ENCODE measurements at places on chromosomes 3 and 15. TPM values are rescaled to one million over a fixed set of nuclear protein-coding genes. Genes with fewer than 3 reads are reported as not detected.

DNAH12 gene
- 0.01 TPM for polyA plus RNA-seq

STARD5 gene
- 15.9 TPM for polyA plus RNA-seq

GOLGA6L4 gene
- 2.0 TPM for polyA plus RNA-seq

GRCh38 chr3:123349201-123349535 is 99.7 kb downstream of the ADCY5 start:
- no peak for DNase-seq

DNA sequence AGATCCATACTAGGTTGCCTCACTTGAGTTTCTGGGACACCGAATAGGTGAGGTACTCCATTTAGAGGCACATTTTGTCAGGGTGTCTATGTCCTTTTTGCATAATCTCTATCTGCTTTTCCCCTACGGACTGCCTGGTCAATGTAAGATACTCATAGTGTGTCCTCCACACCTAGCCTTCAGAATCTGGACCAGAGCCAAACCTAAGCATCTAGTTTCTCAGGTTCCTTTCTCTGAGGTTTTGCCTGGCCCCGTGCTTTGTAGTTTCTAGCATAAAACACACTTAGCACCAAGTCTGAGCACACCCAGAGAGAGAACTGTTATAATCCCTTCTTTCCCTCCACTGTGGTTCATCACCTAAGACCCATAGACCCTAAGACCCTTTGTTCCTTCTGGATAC is 105.9 kb upstream of the MLF1 start:
- DNase-seq: no peak

- DNase-seq: no peak
These were observed 159.5 kb upstream of the TBC1D5 start for GRCh38 chr3:17901893-17902292.

DNA sequence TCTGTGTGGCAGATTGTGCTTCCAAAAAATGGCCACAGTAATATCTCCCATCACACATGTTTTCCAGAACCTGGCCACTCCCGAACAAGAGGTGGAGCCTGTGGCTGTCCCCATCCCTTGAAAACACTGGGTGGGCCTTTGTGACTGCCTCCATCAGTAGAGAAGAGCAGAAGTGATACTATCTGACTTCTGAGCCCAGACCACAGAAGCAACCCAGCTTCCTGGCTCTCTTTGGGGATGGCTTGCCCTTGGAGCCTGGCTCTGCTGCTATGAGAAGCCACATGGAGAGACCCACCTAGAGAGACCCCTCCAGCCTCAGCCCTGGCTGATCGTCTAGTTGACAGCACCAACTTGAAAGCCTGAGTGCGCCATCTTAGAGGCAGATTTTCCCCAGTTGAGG is 39.8 kb upstream of the CMTM8 start:
- no peak for DNase-seq

DNA sequence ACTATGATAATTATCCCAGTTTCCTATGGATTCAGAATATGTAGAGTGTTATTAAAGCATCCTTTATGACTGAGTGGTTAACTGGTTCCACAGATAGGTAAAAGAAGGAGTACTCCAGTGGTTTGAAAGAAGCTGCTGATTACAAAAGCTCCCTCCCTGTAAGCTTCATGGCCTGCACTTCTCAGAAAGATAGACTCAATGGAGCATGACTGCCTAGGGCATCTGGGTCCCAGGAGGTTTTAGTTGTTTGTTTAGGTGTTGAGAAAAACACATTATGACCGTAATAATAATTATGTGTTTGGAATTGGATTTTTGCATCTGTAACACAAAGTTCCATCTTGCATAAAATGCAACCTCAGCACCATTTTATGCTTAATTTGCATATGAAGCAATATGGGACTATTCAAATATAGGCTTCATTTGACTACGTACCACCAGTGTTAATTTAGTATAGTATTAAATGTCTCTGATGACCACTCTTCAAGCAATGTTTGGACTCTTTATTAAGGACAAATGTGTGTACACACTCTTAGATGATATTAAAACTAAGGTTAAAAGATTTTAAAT is 121.1 kb downstream of the ROBO2 start:
- DNase-seq: no peak

DNA sequence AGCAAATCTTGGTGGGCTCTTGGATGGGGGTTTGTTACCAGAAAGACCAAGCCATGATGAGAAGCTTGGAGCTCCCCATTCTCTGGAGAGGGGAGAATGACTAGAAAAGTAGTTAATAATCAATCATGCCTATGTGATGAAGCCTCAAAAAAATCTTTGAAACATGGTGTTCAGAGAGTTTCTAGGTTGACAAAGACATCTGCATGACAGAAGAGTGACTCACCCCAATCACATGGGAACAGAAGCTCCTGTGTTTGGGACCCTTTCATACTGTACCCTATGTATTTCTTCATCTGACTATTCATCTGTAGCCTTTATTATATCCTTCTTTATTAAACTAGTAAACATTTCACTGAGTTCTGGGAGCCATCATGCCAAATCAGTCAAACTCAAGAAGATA is 87.4 kb downstream of the BCHE start:
- DNase-seq: no peak

GRCh38 chr15:58932710-58933280 is 684 bp downstream of the SLTM start:
- no peak for DNase-seq

CATSPER2 gene
- polyA plus RNA-seq: 0.82 TPM

SLC12A1 gene
- 0.06 TPM for polyA plus RNA-seq

DNA sequence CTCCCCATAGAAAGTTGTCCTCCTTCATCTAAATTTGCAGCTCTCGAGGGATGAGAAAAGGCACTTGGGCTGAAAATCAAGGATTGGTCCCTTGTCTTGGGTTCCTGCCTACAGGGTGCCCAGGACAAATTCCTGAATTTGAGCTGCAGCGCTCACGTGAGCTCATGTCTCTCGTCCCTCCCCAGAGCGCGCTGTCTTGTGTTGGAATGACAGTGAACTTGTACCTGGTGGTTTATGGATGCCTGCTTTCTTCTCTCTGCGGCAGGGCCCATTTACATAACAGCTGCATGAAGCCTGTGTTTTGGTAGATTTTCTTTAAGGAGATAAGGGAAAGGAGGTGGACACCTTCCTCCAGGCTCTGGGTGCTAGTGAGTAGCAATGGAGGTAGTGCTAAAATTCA is 4.3 kb downstream of the RYR3 start:
- DNase-seq: no peak

GRK7 gene
- 0.05 TPM for polyA plus RNA-seq

GRCh38 chr3:71998995-71999673 is 214.2 kb upstream of the PROK2 start:
- DNase-seq: no peak

- no peak for DNase-seq
These were observed 32.6 kb upstream of the SLC41A3 start for GRCh38 chr3:126116526-126116925.

- DNase-seq: no peak
These were observed 7.7 kb downstream of the CXCR6 start for GRCh38 chr3:45950686-45951600.

APPL1 gene
- polyA plus RNA-seq: 21.2 TPM

GOLGA6D gene
- not detected for polyA plus RNA-seq

SLC7A14 gene
- polyA plus RNA-seq: 0.22 TPM

DNA sequence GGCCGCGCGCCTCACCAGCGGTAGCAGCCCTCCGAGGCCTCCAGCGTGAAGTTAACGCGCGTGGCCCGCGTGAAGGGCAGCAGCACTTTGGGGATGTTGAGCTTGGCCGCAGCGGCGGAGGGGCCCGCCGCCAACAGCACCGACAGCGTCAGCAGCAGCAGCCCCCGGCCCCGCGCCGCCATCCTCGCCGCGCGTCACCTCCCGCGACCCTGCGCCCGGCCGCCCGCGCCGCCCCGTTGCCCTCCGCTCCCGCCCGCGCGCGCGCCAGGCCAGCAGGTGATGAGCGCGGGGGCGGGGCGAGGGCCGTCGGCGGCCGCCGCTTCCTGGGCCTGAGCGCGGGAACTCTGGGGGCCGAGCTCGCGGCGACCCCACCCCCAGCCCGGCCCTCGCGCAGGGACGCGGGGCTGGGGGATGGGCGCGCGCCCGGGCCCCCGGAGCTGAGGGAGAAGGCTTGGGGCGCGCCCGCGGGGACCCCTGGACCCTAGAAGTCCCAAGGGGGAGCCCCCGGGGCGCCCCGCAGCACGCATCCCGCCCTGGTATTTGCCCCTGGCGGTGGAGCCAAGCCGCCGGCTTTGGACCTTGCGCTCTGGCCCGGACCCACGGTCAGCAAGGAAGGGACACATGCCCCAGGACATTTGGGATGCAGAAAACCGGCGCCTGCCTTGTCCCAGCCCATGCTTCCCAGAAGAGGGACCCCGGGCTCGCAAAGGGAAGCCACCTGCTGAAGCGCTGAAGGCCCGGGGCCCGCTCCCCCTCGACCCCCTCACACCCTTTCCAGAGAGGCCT is at the start of gene NUP210:
Gene NUP210, minus strand, starts transcription at position 278 of the 786 bp plus-strand sequence. Its CDS starts 96 bp downstream, at position 182.
- DNase-seq: no peak

CCNDBP1 gene
- polyA plus RNA-seq: 62.6 TPM

- DNase-seq: no peak
These were observed 705.2 kb downstream of the NAALADL2 start for GRCh38 chr3:175564363-175564762.

DPPA2 gene
- polyA plus RNA-seq: not detected

DNA sequence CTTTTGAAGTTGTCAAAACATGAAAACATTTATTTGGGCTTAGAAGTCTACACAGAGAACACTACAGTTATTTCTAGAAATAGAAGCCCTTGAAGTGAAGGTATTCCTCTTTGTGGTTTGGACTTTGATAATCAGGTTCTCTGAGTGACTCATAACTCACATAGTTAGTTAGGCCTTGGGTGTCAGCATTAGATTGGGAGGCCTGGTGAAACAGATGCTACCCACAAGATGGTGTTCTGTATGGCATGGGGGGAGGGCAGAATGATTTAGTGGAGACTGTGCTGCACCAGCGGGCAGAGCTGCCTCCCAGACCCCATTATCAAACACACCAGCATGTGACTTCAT is 108.9 kb upstream of the ETV5 start:
- DNase-seq: no peak

- DNase-seq: no peak
These were observed 19.1 kb upstream of the CHST2 start for GRCh38 chr3:143100451-143100850.

- DNase-seq: no peak
These were observed 44.6 kb downstream of the THBS1 start for GRCh38 chr15:39625451-39625850.

SENP2 gene
- 21.9 TPM for polyA plus RNA-seq

GRCh38 chr3:3089017-3089416 is 21.2 kb downstream of the IL5RA start:
- no peak for DNase-seq

CCR8 gene
- not detected for polyA plus RNA-seq

GRCh38 chr3:17489139-17489538 is 253.3 kb downstream of the TBC1D5 start:
- DNase-seq: no peak

- no peak for DNase-seq
These were observed 10.0 kb upstream of the CHRNB4 start for GRCh38 chr15:78651007-78651406.

CCDC39 gene
- 0.14 TPM for polyA plus RNA-seq

DNA sequence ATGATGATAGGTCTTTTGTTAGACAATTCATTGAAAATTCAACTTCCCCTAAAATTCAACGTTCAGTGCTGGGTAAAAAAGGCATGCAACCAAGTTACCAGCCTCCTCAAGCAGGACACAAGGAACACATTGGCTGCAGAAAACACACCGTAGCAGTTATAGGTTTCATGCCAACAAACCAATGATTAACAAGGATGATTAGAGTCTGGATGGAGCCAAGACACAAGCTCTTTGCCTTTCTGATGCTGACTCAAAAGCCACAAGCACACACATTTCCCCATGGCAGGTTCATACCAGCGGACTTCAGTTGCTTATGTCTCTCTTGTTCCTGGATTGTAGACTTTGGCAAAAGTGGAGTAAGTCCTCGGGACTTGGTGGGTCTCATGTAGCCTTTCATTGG is 105.8 kb downstream of the DHX30 start:
- DNase-seq: no peak

- DNase-seq: no peak
These were observed 49.1 kb downstream of the DNASE1L3 start for GRCh38 chr3:58161435-58162398.

SKOR1 gene
- polyA plus RNA-seq: 0.60 TPM

DNA sequence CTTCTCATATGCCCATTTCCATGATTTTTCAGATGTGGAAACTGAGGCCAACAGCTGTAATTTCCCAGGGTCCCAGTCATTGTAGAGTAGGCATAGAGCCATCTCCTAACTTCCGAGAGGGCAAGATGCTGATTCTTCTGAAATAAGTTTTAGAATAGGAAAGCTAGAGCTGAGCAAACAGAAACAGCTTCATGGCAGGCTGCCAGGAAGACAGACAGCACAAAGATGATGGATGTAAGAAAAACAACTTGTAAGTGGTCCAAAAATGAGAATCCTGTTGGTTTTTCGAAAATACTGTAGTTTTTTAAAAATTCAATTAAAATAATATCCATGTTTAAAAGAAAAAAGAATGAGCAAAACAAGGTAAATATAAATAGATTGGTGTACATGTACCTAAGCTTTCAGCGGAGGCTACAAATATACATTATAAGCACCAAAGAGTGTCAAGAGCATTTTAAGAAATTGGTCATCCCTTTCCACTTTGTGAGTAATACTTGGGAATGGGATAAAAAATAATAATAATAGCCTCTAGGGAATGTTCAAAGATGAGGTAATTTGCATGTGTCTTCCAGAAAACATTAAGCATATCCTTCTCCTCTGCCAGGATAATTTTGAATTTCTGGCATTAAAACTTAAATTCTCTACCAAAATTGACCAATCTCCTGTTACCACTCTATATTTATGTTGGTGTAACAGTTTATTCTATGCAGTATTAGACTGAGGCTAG is 406.6 kb downstream of the MECOM start:
- no peak for DNase-seq

DNA sequence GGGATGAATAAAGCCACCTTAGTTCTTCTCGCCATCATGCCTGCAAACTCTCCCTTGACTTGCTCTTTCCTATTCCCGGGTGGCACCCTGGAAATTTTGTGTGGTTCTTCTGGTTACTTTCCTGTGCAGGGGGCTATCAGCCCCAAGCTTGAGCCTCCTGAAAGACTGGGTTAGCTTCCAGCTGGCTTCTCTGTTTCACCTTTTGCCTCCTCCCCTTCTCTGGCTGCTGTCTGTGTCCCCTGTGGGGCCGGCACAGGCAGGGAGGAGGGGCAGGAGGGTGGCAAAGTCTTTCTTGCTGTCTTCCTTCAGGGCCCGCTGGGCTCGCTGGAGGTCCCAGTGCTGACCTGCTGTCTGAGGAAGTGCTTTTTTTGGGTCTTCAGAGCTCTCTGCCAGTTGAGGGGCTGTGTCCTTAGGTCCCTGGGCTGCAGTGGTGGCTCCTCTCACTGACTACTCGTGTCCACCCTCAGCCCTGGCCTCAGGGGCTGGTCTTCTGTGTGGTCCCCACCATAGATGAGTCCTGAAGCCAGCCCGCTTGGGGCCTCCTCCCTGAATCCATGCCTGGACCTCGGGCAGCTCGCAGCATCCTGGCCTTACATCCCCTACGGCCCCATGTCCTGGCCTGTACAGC is 196.5 kb downstream of the KLF13 start:
- DNase-seq: no peak

- no peak for DNase-seq
These were observed 8.8 kb downstream of the ARL13B start for GRCh38 chr3:93988764-93989163.

- DNase-seq: no peak
These were observed 822.4 kb upstream of the CADM2 start for GRCh38 chr3:84136425-84136824.

CDV3 gene
- polyA plus RNA-seq: 71.0 TPM

GRCh38 chr15:35023804-35024203 is 35.7 kb upstream of the ZNF770 start:
- no peak for DNase-seq

HMCES gene
- 33.9 TPM for polyA plus RNA-seq
